Right lobe of liver (tissue), 6 donors: ENCODE measurements at places on chromosomes 16 and 17. TPM values are rescaled to one million over a fixed set of nuclear protein-coding genes. Genes with fewer than 3 reads are reported as not detected.

- H3K4me1 ChIP-seq, result no peaks in the 10 kb centered on the region
- H3K27me3 ChIP-seq, result no peaks in the 10 kb centered on the region
- DNase-seq, result no peak
- H3K36me3 ChIP-seq, result no peaks in the 10 kb centered on the region
- no peak overlapping the region for H3K27ac ChIP-seq
Observed at GRCh38 chr17:41718287-41718645, 6.1 kb downstream of the GAST start.

- H3K36me3 ChIP-seq, result no peaks in the 10 kb centered on the region
- H3K4me3 ChIP-seq, result no peak overlapping the region
- DNase-seq, result no peak
- no peaks in the 10 kb centered on the region for H3K27me3 ChIP-seq
- no peaks in the 10 kb centered on the region for H3K4me1 ChIP-seq
- H3K27ac ChIP-seq, result no peak overlapping the region
Observed at GRCh38 chr16:4550591-4550990, 5.5 kb upstream of the C16orf96 start.

DRG2 gene
- 18.9 TPM for total RNA-seq

- H3K4me1 ChIP-seq, result no peaks in the 10 kb centered on the region
- peak overlapping the region; percentile 87 for H3K4me3 ChIP-seq
- peak overlapping the region; percentile 96 for H3K27ac ChIP-seq
- peaks cover 17% of the 10 kb centered on the region for H3K36me3 ChIP-seq
Observed at GRCh38 chr17:38798614-38799500, 499 bp downstream of the PIP4K2B start.

- DNase-seq, result no peak
- H3K27me3 ChIP-seq, result no peaks in the 10 kb centered on the region
- H3K4me1 ChIP-seq, result no peaks in the 10 kb centered on the region
Observed at GRCh38 chr16:11159282-11159681, 96.7 kb downstream of the SOCS1 start.

RGS11 gene
- total RNA-seq, result 0.40 TPM
